ENCODE measurements at places on chromosomes 5 and 9. TPM values are rescaled to one million over a fixed set of nuclear protein-coding genes. Genes with fewer than 3 reads are reported as not detected.

MPDZ gene
- 40.4 TPM for total RNA-seq

- no peak for DNase-seq
These were observed 203.8 kb downstream of the TSSK1B start for GRCh38 chr5:113230711-113231652.

- no peak for DNase-seq
These were observed 213.0 kb upstream of the TARS1 start for GRCh38 chr5:33227746-33228145.

GRCh38 chr9:75152416-75152815, 64.1 kb downstream of the OSTF1 start:
- DNase-seq: no peak

DNA sequence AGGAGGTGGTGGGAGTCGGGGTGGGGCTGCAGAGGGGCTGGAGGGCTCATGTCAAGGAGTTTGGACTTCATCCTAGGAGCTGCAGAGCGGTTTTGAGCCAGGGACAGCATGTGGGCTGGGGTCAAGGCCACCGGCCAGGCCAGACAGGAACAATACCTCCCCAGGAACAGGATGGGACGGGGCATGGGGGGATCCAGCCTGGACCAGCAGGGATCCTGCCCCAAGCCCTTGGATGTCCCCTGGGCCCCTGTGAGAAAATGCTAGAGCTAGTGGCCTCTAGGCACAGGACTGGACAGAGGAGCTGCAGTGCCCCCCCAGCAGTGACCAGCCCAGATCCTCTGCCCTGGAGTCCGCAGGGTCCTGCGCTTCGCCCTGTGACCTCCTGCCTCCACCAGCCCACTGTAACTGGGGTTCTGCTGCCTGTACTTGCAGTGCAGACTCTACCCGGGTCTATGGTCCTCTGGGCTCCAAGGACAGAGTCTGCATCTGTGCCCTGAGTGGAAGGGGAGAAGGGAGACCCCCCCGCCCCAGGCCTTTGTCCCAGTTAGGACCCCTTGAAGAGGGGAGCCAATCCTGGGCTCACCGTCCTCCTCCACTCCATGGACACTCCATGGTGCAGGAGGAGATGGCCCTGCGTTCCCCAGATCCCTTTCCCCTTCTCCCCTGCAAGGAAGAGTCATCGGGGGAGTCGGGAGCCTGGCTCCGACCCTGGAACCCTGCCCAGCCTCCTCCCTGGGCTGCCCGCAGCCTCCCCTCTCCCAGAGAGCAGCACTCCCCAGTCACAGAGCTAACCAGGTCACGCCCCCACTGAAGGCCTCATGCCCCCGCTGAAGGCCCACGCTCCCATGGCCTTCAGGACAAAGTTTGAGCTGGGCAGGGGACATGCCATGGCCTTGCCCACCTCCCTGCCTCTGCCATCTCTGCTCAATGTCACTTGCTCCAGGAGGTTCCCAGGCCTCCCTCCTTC, 3.0 kb upstream of the MXD3 start:
- DNase-seq: no peak

DNA sequence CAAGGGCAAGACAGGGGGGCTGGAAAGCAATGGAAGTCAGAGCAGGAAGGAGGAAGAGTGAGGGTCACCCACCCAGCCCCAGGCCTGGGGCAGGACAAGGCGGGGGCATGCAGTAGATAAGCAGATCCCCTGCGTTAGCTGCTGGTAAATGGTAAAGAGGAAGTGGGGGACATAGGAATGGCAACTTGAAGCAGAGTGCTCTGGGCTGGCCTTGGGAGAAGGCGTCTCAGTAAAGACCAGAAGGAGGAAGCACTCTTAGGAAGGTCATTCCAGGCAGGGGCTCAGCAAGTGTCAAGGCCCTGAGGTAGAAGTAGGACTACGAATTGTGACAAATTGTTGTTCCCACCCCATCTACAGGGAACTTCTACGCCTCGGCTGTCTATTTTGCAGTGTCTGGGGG, 15.1 kb downstream of the TCOF1 start:
- DNase-seq: no peak
